ENCODE measurements at places on chromosomes 1 and 21.

DNA sequence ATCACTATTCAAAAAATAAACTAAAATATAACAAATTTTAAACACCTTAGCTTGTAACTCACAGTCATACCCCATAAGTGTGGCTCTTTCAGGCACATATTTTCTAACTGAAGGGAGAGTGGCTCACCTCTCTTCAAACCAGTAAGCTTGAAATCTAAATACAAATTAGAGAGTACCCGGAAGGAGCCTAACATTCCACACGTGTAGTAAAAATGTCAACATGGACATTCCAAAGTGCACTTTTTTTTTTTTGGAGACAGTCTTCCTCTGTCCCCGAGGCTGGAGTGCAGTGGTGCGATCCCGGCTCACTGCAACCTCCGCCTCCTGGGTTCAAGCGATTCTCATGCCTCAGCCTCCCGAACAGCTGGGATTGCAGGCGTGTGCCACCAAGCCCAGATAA lies 275.6 kb upstream of the ADGRL2 start:
- DNase-seq: no peak

- no peak for DNase-seq
Observed at GRCh38 chr1:55204997-55205396, 10.2 kb downstream of the USP24 start.

GRCh38 chr1:176811511-176812288 lies 348.7 kb downstream of the PAPPA2 start:
- no peak for DNase-seq

DNA sequence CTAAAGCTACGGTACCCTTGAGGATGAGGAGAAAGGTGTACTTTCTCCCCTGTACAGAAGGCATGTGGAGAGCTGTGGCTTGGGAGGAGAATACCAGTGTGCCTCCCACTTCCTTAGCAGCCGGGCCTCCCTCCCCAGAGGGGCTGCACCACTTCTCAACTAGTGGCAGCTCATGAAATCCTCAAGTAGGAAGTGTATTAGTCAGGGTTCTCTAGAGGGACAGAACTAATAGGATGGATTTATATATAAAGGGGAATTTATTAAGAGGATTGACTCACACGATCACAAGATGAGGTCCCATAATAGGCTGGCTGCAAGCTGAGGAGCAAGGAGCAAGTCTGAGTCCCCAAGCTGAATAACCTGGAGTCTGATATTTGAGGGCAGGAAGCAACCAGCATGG lies 53.1 kb upstream of the PPP2R5A start:
- DNase-seq: no peak

DNA sequence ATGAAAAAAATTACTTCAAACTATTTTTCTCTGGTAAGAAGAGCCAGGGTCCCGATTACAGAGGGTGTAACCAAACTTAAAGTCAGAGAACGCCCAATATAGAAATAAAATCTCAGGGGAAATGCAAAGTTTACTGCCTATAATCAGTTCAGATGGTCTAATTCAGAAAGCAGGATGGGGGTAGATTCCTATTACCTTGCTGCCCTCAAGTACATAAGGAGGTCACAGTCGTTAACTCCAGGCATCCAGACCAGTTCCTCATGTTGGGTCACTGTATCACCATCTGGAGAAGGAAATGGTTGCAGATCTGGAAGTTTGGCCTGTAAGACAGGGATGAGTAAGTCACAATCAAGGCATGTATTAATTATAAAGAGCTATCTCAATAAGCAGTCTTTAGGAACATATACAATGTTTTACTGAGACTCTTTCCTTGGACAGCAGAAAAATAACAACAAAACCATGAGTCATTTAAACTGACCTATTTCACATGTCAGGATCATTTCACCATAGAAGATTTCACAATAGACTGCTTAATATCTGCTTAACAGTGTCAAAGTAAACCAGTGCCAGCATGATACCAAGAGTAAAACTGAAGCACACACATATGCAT lies 179.4 kb downstream of the SLC45A1 start:
- no peak for DNase-seq

- DNase-seq: no peak
Observed at GRCh38 chr1:22936681-22937080, 36.0 kb downstream of the LACTBL1 start.

DNA sequence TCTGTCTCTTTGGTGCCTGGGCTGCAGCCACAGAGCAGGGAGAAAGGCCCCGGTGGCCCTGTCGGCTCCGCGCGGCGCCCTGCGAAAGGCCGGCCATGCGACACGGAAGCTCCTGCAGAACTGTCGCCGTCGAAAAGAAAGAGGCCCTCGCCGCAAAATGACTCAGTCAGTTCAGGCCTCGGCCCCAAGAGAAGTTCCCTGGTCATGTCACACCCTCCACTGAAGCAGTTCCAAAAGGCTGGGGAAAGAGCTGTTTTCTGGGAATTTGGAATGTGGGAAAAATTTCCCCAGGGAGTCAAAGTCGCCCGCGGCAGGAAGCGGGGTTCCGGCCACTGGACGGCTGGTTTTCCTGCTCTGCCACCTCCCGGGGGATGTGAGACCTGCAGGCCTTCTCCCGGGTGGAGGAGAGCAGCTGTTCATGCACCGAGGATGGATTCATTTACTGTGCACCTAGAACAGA lies 115.8 kb upstream of the ZNF678 start:
- DNase-seq: no peak

- no peak for DNase-seq
Observed at GRCh38 chr1:242824435-242824834, 299.9 kb upstream of the PLD5 start.

- DNase-seq: no peak
Observed at GRCh38 chr1:36324353-36324703, 883 bp upstream of the EVA1B start.

- DNase-seq: no peak
Observed at GRCh38 chr1:172246521-172247390, 173.7 kb upstream of the C1orf105 start.

- no peak for DNase-seq
Observed at GRCh38 chr1:94236630-94237290, 624 bp downstream of the ARHGAP29 start.

DNA sequence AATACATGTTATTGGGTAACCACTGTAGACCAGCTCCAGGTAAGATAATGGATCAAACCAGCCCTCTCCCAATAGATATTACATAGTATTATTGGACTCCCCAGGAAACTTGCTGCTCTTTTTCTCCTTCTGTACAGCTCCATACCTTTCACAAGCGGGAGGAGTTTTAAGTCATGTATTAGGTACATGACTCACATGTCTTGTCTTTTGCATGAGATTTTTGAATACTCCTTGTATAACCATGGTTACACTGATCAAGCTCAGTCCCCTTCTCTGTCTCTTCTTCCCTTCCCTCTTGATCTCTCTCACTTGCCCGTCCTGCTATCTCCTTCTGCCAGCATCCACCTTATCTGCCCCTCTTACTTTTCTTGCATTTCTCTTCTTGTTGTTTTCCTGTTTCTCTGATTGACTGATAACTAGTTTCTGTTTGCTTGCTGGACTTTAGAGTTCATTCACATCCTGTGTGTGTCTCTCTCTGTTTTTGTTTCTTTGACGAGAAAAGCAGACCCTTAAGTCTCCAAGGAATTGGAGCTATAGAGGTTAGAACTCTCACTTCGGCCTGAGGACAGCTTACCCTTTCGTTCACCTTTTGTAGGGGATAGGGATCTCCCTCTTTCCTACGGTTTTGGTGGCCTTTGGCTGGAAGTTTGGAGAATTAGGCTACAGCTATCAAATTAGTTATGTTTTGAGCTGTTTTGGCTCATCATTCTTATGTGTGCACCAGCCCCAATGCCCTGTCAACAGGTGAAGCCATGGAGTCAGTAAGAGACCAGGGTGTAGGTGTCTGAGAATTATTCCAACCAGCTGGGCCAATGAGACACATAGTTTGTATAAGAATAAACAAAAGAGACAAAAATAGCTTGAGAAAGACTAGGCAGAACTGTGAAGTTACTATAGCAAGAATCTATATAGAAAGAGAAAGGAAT lies 49.0 kb upstream of the ASB17 start:
- no peak for DNase-seq

DNA sequence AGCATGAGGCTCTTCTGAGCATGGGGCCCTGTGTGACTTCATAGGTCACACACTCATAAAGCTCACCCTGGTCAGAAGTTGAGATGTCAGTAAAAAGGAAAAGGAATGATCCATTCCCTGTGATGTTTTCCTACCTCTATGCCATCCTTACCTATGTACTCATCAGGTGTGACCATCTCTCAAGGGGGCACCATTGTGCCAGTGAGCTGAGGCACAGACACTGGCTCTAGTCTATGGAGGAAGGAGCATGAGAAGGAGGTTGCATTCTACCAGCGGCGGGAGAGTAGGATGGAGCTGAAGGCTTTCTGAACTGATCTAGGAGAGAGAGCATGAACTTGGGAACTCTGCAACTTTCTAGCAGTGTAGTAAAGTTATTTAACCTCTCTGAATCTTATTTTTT lies 65.8 kb upstream of the RGL1 start:
- DNase-seq: no peak

DNA sequence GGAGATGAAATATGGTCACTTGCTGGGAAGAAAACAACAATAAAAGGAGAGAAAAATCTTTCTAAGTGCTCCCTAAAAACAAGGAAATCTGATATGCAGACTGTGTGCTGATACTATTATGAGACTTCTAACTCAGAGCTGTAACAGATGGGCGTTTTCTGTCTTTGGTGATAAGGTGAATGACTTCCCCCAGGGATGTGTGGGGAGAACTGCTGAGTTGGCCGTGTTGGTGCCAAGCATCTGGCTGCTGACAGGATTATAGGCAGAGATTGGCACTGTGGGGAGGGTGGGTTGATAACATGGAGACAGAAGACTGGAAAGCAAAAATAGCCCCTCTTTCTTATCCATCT lies 438.5 kb upstream of the PLXNA2 start:
- DNase-seq: no peak

GRCh38 chr1:78619803-78620579 lies at the start of gene IFI44L:
TSS of gene IFI44L (plus strand) at chr1:78620448. CDS start at chr1:78627916, 7,468 bp downstream.
- peak; percentile 54 for DNase-seq

DNA sequence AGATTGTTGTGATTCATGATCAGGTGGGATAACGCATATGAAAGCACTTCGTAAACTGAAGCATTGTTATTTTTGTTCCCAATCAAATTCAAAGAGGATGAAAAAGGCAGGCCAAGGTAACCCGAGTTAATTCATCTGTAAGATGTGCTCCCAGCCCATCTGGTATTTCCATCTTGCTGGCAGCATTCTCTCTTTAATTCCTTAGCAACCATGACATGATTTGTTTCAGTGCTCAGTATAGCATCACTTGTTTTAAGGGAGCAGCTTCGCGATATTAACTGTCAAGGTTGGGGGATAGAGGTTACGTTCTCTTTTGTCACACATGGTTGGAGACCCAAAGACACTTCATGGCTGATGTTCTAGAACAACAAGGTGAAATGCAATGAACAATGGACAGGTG lies 6.4 kb downstream of the TSPAN2 start:
- no peak for DNase-seq

DNA sequence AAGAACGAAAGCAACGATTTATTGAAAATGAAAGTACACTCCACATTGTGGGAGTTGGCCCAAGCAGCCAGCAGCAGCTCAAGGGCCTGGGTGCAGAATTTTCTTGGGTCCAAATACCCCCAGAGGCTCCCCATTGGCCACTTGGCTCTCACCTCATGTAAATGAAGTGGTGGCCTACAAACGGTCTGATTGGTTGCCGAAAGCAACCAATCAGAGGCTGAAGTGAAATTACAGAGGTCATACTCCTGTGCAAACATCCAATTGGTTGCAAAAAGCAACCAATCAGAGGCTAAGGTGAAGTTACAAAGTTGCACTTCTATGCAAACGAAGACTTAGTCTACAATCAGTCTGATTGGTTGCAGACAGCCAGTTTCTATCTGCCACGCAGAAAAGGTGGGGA lies 31.9 kb downstream of the FAM163A start:
- no peak for DNase-seq

Data from CD4-positive, alpha-beta T cell treated with Interleukin-15 for 4 hours (primary cell).